ENCODE measurements at places on chromosomes 3 and 15.

DNA sequence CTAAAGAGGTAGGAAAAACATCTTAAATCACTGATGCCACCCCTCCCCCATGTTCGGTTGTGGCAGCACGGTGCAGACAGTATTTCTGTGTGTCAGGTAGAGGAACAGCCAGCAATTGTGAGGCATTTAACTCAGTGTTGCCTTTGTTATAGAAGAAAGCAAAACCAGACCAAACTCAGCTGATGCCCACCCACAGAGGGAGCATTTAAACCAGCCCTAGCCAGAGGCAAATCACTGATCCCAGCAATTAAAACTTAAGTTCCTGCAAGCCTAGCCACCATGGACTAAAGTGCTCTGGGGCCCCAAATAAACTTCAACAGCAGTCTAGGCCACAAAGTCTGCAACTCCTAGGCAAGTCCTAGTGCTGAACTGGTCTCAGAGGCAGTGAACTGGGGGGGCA lies 94.5 kb downstream of the CFAP20DC start:
- DNase-seq = no peak

GRCh38 chr3:127734754-127735473 lies 62.2 kb downstream of the ABTB1 start:
- DNase-seq = no peak

DNA sequence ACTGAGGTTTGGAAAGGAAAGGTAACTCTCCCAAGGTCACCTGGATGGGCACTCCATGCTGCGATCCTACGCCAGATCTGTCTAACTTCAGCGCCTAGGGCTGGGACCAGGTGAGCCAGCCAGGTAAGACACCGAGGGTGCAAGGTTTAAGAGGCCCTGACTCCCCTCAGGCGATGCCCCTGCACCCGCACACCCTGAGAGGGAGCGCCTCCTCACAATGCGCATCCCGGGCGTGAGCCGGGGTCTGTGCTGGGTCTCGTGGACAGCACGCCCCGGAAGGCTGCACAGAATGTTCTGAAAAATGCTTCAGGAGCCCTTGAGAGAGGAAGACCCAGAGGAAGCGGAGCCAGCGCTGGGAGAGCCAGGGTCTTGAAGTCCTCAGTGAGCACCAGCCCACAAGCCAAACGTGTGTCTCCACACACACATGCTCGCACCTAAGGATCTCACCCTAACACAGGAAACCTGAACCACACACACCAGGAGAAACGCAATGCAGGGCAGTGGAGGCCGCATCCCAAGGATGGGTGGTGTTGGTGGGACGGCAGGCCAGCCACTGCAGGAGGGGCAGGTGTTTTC lies 142.0 kb downstream of the ADAMTS17 start:
- no peak for DNase-seq

GRCh38 chr15:98673133-98673532 lies 24.8 kb downstream of the IGF1R start:
- no peak for DNase-seq

DNA sequence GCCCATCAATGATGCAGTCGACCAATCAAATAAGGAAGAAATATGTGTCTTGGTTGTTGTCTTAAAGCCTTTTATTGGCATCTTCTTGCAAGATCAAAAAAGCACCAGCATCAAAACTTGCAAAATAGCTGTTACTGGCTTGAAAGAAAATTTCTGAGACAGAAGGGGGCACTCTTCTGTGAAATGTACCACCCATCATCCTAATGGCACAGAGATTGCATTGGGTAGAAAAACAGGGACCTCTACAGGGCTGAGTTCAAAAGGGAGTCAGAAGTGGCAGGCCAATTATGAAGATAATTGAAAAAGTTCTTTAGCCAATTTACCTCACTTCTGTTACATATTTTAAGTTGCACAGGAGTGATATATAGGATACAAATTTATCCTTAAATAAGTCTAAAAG lies 122.3 kb upstream of the GPR149 start:
- no peak for DNase-seq

- DNase-seq = no peak
Measured at GRCh38 chr15:71588746-71589145, 221.6 kb upstream of the NR2E3 start.

GRCh38 chr3:97895216-97895615 lies 73.4 kb downstream of the CRYBG3 start:
- DNase-seq = no peak

DNA sequence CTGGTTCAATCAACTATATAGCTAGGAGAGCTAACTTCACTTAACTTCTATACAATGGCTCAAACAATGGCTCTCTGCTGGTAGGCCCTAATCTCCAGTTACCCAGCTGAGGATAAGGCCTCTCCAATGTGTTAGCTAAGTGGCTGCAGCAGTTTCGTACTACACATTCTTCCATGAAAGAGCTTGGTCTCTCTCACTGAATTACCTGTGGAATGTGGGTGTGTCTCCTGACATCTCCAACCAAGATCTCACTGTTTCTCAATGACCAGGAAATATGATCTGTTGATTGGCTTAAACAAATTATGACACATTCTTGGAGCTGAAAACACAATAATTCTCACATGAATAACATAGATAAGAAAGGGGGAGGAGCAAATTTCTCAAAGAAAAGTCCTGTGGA lies 169.8 kb upstream of the ROBO1 start:
- DNase-seq = no peak

DNA sequence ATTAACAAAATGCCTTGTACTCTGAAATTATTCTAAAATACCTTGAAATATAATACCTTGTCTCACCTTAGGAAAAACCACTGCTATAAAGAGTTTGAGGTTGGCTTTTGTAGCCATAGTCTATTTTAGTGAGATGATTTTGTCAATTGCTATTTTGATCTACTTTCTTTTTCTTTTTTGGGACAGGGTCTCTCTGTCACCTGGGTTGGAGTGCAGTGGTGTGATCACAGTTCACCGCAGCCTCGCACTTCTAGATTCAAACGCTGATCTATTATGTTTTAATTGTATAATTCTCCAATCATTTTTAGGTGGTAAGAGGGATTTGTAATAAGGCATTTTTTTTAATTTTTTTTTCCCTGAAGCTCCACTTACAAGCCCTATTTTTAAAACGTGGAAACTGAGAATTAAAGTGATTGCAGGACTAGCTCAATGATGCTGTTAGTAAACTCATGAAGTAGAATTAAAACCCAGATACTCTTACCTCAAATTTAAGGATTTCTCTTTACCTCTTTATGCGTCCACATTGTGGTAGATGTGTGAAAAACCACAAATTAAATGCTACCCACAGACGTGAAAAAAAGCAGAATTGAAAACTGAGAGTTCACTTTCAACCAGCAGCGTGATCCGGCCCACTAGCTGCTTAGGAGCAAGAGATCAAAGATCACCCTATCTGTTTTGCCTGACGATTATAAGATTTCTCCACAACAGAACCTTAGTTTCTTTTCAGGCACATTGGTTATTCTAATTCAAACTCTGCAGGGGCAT lies 384.2 kb downstream of the CGGBP1 start:
- DNase-seq = no peak

GRCh38 chr15:35098737-35099136 lies 13.6 kb upstream of the NANOGP8 start:
- DNase-seq = no peak

- no peak for DNase-seq
Measured at GRCh38 chr3:8507496-8507895, 5.9 kb downstream of the LMCD1 start.

DNA sequence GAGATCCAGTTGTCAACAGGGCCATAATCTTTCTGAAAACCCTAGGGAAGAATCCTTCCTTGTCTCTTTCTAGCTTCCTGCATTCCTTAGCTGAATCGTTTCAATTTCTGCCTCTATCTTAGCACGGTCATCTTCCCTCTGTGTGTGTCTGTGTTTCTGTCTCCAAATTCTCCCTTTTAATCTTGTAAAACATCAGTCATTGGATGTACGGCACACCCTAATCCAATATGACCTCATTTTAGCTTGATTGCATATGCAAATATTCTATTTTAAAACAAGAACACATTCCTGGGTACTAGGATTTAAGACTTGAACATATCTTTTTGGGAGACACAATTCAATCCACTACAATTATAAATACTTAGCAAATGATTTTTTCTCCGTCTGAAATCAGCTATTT lies 600.3 kb downstream of the GBE1 start:
- no peak for DNase-seq

GRCh38 chr3:126463521-126463920 lies 12.2 kb downstream of the ZXDC start:
- no peak for DNase-seq

GRCh38 chr3:35864871-35865270 lies 225.5 kb downstream of the ARPP21 start:
- DNase-seq = no peak

DNA sequence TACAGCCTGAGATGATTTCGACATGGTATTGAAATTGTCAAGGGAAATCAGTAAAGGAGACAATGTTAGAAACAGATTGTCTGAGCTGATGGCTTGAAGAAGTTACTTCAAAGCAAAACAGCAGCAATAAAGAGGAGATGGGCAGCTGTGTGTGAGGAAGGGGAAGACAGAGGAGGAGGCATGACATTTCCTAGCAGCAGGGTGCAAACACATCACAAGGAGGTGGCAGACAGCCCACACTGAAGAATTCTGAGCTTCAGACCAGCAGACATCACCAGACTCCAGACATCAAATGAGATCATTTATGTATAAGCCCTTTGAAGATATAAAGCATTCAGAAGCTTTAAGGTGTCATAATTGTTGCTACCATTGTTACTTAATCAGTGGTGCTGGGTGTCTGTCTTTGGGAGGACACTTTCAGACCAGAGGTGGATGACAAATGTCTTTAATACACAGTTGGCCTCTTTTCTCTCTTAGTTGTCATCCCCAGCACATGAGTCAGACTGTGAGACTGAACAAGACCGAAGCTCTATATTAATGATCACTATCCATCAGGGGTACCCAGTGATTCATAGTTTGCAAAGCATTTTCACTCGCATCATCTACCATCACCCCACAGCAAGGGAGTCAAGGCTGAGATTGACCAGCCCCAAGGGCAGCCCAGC lies 203.9 kb downstream of the MINAR1 start:
- DNase-seq = no peak

- DNase-seq = no peak
Measured at GRCh38 chr3:81545572-81545971, 215.9 kb downstream of the GBE1 start.

DNA sequence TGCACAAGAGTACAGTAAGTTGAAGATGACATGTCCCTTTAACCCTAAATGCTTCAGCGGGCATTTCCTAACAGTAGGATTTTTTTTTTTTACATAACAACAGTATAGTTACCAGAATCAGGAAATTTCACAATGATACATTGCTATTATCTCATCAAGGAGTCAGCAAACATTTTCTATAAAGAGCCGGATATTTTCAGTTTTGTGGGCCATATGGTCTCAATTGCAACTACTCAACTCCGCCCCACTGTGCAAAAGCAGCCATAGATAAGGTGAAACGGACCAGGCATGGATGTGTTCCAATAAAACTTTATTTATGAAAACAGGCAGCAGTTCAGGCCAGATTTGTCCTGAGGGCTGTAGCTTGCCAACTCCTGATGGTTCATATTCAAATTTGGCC lies 130.6 kb downstream of the SMAD6 start:
- DNase-seq = no peak

DNA sequence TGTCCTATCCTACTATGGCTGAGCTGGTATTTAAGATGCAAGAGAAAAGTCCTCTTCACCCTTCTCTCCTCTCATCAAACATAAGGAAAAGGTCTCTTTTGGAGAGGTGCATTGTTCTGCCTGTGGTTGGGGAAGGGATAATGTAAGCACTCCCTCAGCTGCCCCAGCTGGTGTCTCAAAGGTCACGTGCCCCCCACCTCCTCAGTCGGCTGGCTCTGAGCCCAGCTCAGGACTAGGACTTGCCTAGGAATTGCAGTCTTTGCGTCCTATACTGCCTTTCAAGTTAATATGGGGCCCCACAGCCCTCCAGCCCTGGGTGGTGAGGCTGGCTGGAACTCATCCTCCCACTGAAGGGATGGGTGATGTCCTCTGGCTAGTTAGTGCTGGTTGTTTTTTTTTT lies 29.7 kb downstream of the OR4F15 start:
- DNase-seq = no peak

DNA sequence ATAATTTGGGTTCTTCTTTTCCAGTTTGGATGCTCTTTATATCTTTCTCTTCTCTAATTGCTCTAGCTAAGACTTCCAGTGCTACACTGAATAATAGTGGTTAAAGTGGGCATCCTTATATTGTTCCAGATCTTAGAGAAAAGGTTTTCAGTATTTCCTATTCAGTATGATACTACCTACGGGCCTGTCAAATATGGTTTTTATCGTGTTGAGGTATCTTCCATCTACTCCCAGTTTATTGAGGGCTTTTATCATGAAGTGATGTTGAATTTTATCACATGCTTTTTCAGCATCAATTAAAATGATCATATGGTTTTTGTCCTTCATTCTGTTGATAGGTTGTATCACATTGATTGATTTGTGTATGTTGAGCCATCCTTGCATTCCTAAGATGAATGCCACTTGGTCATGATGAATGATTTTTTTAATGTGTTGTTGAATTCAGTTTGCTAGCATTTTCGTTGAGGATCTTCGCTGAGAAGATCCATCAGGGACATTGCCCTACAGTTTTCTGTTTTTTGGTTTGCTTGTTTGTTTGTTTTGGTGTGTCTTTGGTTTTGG lies 3.0 kb upstream of the LRRC34 start:
- DNase-seq = no peak

DNA sequence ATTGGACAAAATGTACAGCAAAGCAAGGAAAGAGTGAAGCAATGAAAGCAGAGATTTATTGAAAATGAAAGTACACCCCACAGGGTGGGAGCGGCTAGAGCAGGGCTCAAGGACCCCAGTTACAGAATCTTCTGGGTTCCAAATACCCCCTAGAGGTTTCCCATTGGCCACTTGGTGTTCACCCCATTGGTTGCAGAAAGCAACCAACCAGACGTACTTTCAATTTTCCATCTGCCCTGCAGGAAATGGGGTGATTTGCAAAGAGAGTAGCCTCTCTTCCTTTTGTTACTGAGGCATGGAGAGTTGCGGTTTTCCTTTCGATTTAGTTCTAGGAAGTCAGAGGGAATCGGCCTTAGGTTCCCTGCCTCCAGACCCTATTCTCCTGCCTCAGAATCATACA lies 2.4 kb downstream of the PML start:
- DNase-seq = no peak

GRCh38 chr3:128194843-128195242 lies 41.6 kb downstream of the EEFSEC start:
- no peak for DNase-seq

GRCh38 chr3:20194793-20195460 lies 8.9 kb upstream of the SGO1 start:
- DNase-seq = no peak

GRCh38 chr3:71057526-71057894 lies 526.0 kb downstream of the FOXP1 start:
- DNase-seq = no peak

- no peak for DNase-seq
Measured at GRCh38 chr15:64535460-64536243, 75.3 kb downstream of the ZNF609 start.

Measured in stimulated activated CD4-positive, alpha-beta T cell treated with anti-CD3 and anti-CD28 coated beads, Interleukin-1b, Interleukin-23, amount 100 ng/mL, for 1 hour (primary cell).